ENCODE measurements at places on chromosomes 2 and 18.

GRCh38 chr2:181954538-181954883 is 31.1 kb upstream of the PPP1R1C start:
- no peak for DNase-seq

DNA sequence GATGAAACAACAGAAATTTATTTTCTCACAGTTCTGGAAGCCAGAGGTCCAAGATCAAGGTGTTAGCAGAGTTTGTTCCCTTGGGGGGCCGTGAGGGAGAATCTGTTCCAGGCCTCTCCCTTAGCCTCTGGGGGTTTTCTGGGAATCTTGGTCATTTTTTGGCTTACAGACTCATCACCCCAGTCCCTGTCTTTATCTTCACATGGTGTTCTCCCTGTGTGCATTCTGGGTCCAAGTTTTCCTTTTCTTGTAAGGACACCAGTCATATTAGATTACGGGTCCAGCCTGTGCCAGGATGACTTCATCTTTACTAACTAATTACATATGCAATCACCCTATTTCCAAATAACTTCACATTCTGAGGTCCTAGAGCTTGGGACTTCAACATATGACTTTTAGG is 292.5 kb upstream of the TRIB2 start:
- DNase-seq = no peak

DNA sequence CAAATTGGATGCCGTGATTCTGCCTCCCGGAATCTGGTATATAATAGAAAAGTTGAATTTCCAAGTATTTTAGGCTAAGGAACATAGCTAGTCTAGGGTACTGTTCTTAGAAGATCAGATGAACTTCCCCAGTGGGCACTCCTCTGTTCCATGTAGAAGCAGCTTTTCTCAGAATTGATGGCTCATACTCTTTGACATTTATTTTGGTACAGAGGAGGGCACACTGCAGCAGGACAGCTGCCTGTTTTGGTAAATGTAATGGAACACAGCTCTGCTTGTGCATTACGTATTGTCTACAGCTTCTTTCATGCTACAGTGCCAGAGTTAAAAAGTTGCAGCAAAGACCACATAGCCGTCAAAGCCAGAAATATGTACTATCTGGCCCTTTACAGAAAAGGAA is 10.8 kb downstream of the YPEL5 start:
- DNase-seq = no peak

- no peak for DNase-seq
Measured at GRCh38 chr2:41334159-41334558, 713.7 kb upstream of the PKDCC start.

DNA sequence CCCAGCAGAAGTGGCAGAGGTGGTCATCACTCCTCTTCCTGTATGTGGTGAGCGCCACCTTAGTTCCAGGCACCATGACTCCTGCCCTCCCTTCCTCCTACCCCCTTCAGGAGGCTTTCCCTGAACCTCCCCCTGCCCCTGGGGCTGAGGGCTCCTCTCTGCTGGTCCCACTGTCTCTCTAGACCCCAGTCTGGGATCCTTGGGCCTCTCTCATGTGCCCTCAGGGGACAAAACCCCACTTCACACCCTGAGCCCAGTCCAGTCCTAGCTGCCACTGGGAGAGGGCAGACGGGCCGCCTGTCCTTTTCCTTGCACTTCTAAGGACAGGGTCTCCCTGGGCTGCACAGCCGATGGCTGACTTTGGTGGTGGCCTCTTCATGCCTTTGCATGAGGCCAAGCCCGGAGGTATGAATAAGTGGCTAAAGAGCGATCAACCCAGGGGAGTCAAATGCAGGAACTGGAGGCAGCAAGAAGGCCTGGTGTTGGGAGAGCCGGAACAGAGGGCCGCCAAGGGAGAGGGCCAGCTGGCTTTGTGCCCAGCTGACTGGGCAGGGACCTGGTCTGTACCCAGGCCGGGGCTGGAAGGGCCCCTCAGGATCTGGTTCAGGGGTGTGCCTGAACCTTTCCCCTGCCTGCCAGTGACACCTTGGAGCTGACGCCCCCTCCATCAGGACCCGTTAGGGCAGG is 29.5 kb downstream of the GLI2 start:
- DNase-seq = no peak
